CD4-positive, alpha-beta T cell treated with Interleukin-6 at 100 ng/mL for 8 hours (primary cell): ENCODE measurements at places on chromosomes 5 and 9.

DNA sequence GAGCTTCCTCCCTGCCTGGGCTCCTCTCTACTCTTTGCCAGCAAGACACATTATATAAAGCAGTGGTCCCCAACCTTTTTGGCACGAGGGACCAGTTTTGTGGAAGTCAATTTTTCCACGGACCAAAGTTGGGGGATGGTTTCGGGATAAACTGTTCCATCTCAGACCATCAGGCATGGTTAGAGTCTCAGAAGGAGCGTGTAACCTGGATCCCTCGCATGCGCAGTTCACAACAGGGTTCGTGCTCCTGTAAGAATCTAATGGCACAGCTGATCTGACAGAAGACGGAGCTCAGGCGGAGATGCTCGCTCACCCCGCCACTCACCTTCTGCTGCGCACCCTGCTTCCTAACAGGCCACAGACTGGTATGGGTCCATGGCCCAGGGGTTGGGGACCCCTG, 142.8 kb downstream of the LIFR start:
- no peak for DNase-seq

GRCh38 chr5:57193757-57194413, 20.0 kb downstream of the GPBP1 start:
- no peak for DNase-seq

- DNase-seq: no peak
These were observed at the start of gene ASTN2 for GRCh38 chr9:117414906-117415331. ASTN2 (minus strand) TSS chr9:117415057; CDS start chr9:117414938, 119 bp downstream.

- DNase-seq: peak; percentile 100
These were observed at the start of gene SCAI for GRCh38 chr9:125143377-125144090. SCAI (minus strand) TSS chr9:125143528; CDS start chr9:125143437, 91 bp downstream.

DNA sequence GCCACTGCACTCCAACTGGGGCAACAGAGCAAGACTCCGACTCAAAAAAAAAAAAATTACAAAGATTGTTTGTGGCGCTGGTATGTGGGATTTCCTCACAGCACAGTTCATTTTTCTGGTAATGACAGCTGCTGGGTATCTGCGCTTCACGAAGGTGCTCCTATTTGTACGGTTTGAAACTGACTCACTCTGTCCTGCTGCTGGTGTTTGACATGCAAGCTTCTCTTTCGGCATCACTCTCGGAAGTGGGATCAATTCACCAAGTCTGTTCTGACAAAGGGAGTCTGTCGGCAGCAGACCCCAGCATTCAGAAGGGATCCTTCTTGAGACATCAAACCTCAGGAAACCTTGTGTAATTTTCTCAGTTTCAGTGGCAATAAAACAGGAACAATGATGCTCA, 26.3 kb downstream of the MAML1 start:
- DNase-seq: no peak

DNA sequence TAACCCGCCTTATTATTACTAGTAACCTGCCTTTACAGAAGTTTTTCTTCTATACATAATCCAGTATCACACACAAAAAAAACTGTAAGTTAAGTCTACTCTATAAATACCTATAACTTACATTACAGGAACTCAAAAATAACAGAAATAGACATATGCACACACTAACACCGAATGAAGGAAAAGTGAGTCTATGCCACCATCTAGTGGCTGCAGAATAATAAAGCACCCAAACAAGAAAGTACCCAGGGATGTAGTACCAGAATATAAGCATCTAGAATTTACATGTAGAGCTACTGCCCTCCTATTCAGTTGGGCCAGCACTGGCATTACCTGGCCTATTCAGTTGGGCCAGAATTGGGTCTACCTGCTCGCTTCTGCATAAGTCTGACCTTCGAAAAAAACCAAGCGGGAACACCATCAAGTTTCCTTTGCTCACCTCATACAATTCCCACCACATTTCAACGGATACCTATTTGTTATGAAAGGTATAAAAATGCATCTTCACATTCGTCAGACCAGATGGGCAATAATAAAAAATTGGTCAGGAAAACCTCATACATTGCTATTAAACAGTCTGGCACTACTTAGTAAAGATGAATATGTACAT, 4.0 kb upstream of the NIPSNAP3A start:
- peak; percentile 56 for DNase-seq

DNA sequence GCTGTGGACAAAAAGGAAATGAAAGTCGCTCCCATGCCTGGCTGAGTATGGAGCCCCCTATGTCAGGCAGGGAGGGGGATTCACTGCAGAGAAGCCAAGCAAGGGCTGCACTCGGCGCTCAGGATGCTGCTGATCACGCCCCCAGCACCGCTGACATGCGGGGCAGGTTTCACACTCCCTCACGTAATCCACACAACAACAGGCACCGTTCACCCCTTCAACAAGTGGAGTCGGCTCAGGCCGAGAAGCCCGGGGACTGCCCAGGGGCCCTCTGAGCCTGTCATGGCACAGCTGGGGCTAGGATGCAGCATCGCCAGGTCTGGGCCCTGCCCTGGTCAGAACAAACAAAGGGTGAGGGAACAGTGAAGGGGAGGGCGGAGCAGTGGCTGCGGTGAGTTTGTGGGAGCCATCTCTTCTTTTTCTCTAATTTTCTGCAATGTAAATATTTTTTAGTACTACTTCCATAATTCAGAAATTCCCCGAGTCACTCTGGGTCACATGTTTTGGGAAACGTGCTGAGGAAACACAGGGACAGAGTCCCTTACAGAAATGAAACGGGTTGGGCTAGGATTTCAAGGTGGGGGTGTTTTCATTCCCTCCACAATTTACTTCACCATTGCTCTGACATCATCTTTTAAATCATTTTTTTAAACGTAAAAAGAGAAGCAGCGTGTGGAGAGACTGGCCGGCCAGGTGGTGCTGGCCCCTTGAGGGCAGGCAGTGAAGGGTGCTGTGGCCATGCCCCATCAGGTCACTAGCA, 49.8 kb downstream of the PRRT1B start:
- DNase-seq: no peak

DNA sequence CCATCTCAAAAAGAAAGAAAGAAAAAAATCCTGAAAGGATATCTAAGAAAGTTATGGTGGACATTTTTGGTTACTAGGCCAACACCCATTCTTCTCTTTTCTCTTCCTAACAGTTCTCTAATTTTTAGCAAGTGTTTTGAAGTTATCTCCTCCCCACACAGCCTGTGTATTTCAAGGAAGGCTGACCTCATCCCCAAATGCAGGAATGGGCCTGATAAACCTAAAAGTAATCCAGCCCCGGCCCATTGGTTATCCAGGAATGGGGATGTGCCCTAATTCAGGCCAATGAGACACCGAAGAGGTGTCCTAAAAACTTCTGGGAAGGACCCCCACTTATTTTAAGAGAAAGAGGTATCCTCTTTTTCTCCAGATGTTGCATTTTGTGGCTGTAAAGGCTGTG, 46.6 kb downstream of the F2R start:
- no peak for DNase-seq

DNA sequence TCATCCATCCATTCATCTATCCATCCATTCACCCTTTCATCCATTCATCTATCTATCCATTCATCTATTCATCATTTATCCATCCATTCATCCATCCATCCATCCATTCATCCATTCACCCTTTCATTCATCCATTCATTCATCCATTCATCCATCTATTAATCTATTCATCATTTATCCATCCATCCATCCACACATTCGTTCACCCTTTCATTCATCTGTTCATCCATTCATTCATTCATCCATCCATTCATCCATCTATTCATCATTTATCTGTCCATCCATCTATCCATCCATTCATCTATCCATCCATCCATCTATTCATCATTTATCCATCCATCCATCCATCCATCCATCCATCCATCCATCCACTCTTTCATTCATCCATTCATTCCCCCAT, 33.9 kb upstream of the FCN2 start:
- no peak for DNase-seq

- DNase-seq: no peak
These were observed 989.2 kb downstream of the TLE4 start for GRCh38 chr9:80560976-80561375.

DNA sequence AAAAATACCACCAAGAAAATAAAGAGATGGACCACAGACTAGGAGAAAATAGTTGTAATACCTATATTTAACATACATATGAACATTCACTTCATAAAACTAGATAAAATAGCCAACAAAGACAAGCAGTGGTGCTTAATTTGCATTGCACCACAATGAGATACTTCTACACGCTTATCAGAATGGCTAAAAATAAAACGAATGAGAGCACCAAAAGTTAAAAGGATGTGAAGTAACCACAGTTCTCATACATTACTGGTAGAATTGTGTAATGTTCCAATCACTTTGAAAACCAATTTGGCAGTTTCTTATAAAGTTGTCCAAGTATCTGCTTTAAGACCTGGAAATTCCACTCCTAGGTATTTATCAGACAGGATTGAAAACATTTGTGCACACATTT, 198.9 kb upstream of the SGCD start:
- DNase-seq: no peak

GRCh38 chr5:93245226-93245625, 335.8 kb downstream of the NR2F1-AS1 start:
- no peak for DNase-seq
